Body of pancreas (tissue), 4 donors: ENCODE measurements at places on chromosomes 1 and 21.

GRCh38 chr21:41429925-41430491 lies 4.0 kb downstream of the MX1 start:
- DNase-seq: no peak

DNA sequence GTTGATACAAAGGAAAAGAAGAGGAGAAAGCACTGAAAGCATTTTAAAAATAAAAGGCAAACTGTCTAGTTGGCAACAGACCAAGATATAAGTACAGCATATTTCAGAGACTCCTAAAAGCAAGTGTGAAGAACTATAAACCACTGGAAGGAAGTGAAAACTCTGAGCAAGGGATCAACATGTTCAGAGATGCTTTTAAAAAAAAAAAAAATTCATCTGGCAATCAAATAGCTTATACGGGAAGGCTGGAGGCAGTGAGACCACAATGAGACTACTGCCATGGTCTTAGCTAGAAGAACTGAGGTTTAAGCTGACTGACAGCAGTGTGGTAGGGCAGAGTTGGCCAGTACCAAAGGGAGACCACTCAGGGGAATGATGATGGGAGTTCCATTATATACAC lies 124.3 kb downstream of the VAV3 start:
- no peak for DNase-seq

DNA sequence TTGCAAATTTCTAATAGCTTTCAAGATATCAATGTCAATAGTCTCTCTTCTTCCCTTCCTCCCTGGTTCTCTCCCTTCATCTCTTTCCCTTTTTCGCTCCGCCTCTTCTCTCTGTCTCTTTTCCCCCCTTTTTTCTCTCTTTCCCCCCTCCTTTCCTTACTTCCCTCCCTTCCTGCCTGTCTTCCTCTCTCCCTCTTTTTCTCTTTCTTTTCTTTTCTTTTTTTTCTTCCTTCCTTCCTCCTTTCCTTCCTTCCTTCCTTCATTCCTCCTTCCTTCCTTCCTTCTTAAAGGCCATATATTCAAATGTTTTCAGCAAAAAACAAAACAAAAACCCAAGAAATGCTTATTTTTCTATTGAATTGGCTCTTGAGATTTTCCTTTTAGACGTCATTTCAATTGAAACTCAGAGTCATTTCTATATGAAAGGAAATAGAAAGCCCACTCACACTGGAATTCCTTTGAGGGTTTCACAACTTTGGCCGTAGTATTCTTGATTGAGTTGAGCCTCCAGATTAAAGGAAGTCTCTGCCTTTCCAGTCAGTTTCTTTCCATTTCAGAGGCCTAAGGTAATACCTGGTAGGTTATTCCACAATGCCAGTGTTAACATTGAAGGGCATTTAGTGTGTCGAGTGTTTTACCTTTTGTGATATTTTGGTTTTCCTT lies 551.5 kb downstream of the LMO4 start:
- no peak for DNase-seq

GRCh38 chr1:9121496-9122409 lies 7.1 kb downstream of the GPR157 start:
- DNase-seq: no peak

DNA sequence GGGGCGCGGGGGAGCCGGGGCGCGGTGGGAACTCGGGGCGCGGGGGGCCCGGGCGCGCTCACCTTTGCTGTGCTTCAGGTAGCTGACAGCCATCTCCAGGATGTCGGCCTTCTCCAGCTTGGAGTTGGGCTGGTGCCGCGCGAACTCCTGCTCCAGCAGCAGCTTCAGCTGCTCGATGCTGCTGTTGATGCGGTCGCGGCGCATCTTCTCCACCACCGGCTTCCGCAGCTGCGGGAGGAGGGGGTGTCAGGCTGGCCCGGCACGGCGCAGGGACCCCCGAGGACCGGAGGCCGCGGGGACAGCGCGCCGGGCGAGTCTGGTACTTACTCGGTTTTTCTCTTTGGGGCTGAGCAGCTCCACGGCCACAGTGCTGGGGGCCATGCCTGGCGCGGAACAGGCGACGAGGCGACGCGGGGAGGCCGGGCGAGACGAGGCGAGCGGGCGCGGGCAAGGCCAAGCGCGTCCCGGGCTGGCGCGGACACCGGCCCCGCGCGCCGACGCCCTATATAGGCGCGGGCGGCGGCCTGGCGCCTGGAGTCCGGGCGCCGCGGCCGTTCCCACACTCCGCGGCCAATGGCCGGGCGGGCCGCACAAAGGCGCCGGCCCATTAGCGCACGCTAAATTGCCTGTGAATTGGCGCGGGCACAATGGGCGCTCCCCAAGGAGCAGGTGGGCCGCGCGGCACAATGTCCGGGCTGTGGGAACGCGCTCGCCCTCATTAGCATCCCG lies at the start of gene HES5:
Gene HES5, minus strand, starts transcription at position 480 of the 729 bp plus-strand sequence. Its CDS starts 99 bp downstream, at position 381.
- DNase-seq: peak; percentile 31

- peak; percentile 54 for DNase-seq
These were observed 6.9 kb downstream of the ACKR1 start for GRCh38 chr1:159211331-159212136.

DNA sequence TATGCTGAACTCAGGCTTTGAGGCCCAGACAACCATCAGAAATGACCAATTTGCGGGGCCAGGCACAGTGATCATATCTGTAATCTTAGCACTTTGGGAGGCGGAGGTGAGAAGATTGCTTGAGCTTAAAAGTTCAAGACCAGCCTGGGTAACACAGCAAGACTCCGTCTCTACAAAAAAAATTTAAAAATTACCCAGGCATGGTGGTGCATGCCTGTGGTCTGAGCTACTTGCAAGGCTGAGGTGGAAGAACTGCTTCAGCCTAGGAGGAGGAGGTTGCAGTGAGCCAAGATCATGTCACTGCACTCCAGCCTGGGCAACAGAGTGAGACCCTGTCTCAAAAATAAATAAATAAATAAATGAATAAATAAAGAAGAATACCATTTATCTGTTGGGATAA lies 156.5 kb downstream of the EIF4G3 start:
- DNase-seq: no peak

GRCh38 chr21:31873696-31874599 lies 1.1 kb downstream of the HUNK start:
- DNase-seq: peak; percentile 72

GRCh38 chr1:70458131-70458530 lies 47.1 kb downstream of the CTH start:
- DNase-seq: no peak

DNA sequence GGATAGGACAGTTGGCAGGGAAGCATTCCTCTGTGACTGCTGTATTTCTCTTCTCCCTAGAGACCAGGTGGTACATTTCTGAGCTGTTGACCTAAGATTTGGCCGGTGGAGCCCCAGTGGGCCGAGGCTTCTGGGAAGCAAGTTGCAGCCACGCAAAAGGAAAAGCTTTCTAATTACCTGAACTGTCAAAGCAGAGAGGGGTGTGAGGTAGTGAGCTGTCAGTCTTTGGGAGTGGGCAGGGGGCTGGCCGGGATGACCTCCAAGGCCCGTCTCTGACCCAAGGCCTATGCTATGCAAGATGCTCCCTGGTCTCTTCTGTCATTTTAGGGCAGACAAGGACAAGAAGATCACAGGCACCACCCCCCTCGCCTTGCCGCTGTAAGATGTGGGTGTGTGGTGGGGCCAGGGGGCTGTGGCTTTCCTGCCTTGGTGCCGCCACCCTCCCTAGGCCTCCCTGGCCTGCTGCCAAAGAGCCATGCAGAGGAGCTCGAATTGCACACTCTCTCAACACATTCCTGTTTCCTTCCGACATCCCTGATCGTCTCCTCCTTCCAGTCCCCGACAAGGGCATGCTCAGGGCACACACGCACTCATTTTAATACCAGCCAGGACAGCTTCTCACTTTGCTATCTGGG lies 7.7 kb downstream of the PADI1 start:
- peak; percentile 18 for DNase-seq

GRCh38 chr1:114756949-114757454 lies 782 bp downstream of the CSDE1 start:
- DNase-seq: peak; percentile 27

GRCh38 chr1:39899611-39900538 lies 1.8 kb downstream of the MYCL start:
- no peak for DNase-seq

GRCh38 chr1:231206856-231207255 lies 34.2 kb upstream of the GNPAT start:
- DNase-seq: no peak

DNA sequence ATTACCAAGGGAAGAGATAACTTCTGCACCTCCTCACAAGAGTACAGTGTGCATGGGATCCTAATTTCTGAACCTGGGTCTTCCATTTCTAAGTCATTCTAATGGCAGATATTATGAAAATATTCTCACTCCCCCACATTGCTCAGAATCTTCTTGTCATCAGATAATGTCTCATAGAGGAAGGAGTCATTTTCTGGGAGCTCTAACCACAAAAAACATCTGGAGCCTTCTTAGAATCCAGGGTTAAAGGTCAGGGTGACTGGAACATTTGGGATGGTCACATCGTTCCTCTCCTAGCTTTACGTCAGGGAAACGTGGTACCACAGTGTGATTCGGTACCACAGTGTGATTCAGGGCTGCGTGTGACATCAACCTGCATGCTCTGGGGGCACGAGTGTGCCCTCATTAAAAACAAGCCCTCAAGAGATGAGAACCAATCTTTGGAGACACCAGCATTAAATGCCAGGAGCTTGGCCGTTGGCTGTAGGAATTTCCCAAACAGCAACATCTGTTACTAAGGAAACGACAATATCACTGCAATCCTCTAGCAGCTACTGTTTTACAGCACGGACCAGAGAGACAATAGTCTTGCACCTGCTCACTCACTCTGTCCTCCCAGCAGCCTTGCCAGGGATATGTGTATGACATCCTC lies 179.1 kb downstream of the PSMG1 start:
- DNase-seq: no peak

- no peak for DNase-seq
These were observed 114.5 kb downstream of the CACHD1 start for GRCh38 chr1:64584479-64584878.

- DNase-seq: no peak
These were observed 18.2 kb downstream of the SAMD13 start for GRCh38 chr1:84319662-84320061.

- no peak for DNase-seq
These were observed 4.9 kb upstream of the TENT5C start for GRCh38 chr1:117600966-117601365.

DNA sequence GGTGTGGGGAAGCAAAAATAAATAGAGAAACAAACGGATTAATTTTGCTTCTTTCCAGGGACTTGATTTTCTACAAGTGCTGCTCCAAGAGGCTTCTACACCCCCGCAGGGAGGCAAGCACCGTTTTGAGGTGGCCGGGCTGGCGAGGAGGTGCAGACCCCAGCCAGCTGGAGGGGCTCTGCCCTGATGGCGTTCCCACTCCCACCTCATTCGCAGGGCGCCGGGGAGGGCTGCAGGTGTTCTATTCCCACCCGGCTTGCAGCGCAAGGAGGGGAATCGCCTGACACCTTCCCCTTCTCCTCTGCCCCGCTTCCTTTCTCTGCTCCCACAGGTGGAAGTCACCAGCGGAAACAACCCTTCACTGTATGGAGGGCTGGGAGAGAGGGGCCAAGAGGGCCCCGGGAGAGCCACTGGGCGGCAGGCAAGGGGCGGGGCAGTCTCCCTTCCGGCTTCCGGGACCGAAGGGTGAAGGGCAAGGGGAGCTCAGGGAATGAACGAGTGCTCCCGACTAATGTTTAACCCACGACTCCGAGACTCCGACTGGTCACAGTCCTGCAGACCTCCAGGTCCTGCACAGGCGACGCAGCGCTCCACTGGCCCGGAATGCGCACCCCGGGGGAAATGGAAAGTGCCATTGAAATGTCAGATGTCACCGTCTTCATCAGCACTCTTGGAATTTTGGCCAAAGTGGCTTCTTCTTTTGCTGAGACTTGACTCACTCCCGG lies 29.1 kb downstream of the TEX35 start:
- DNase-seq: peak; percentile 72

DNA sequence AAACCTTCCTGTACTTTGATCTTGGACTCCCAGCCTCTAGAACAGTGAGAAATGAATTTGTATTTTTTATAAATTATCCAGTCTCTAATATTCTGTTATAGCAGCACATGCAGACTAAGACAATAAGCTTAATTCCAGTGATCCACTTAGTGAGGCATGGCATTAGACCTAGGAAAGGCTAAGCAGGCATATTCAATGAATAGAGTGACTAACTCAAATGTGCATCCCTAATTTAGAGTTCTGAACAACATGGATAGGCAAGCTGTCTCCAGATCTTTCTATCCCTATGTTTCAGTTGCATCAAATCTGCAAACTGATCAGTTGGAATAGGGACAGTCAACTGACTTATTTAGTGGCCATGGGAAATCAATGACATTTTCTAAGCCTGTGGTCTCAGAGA lies 4.3 kb upstream of the ERICH3 start:
- DNase-seq: no peak

GRCh38 chr1:151530461-151530860 lies 9.6 kb upstream of the TUFT1 start:
- no peak for DNase-seq

GRCh38 chr1:152084853-152085252 lies 4.0 kb downstream of the TCHHL1 start:
- DNase-seq: no peak

- DNase-seq: no peak
These were observed 70.0 kb downstream of the ALG14 start for GRCh38 chr1:95002540-95003432.

- DNase-seq: no peak
These were observed 11.8 kb downstream of the UBE2T start for GRCh38 chr1:202329891-202330290.

- DNase-seq: no peak
These were observed 55.5 kb downstream of the SLC66A1 start for GRCh38 chr1:19367584-19368041.

GRCh38 chr1:21258331-21259134 lies 31.7 kb downstream of the ECE1 start:
- DNase-seq: no peak

GRCh38 chr1:25821630-25822091 lies 1.9 kb downstream of the MTFR1L start:
- DNase-seq: peak; percentile 75

- no peak for DNase-seq
These were observed 16.7 kb upstream of the BMP8B start for GRCh38 chr1:39805385-39805784.

GRCh38 chr1:53681977-53682685 lies 56.8 kb downstream of the GLIS1 start:
- peak; percentile 26 for DNase-seq

- DNase-seq: peak; percentile 47
These were observed 32.8 kb upstream of the PKP1 start for GRCh38 chr1:201250326-201251011.

GRCh38 chr1:232743999-232744398 lies 61.2 kb upstream of the MAP10 start:
- no peak for DNase-seq

GRCh38 chr21:43194303-43195120 lies 25.7 kb downstream of the CRYAA start:
- DNase-seq: no peak

- no peak for DNase-seq
These were observed 294.1 kb upstream of the SGIP1 start for GRCh38 chr1:66239834-66240233.
